ENCODE measurements at places on chromosomes 3 and 15.

DNA sequence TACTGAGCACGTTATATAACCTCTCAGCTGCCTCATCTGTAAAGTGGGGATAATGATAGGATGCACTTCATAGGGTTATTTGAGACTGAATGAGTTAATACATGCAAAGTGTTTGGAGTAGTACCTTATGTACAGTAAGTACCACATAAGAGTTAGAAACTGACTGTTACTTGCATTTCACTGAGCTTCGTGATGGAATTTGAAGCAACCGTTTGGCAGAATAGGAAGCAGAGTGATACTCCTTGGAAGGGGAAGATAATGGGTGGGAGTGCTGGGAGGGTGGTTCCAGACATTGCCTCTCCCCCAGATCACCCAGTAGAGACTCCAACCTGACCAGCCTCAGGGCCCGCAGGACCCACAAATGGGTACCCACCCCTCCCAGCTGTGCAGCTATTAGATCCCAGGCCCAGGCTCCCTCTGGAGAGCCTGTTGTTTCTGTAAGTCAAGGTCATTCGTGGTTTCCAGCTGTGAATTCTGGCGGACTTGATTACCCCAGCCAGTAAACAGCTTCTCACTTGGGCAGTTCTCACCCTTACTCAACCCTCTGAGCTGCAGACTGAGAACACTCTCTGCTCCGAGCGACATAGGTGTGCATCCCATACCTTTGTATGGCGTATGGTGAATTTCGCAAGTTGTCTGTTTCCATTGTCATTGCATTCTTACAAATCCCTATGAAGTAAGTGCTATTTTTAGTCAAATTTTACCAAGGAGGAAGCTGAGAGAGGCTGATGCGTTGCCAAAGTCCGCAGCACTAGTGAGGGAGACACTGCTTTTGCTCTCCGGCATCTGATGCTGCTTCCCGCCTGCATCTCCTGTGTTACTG is 11.1 kb downstream of the ALPK3 start:
- no peak for DNase-seq

GRCh38 chr3:135915206-135915605 is 50.3 kb upstream of the PPP2R3A start:
- no peak for DNase-seq

GRCh38 chr15:101039461-101039860 is 120.3 kb downstream of the LRRK1 start:
- DNase-seq: no peak

- DNase-seq: no peak
These were observed 150.2 kb downstream of the KLF13 start for GRCh38 chr15:31476866-31477265.

DNA sequence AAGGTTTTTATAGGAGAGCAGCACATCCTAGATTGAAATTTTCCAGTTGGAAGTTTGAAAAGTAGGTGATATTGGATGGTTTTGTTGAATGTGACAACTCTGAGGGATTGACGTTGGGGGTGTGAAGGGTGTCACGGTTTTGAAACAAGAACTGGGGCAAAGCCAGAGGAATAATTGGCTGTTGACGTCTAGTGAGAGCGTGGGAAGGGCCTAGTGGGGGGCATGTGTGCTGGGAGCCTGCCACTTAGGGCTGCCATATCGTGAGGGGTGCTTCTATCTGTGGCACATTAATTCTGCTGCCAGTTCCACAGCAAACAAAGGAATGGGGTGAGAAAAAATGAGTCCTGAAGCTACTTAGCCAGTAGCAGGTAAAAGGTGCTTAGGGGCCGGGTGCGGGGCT is 129.4 kb downstream of the LRIG1 start:
- no peak for DNase-seq

DNA sequence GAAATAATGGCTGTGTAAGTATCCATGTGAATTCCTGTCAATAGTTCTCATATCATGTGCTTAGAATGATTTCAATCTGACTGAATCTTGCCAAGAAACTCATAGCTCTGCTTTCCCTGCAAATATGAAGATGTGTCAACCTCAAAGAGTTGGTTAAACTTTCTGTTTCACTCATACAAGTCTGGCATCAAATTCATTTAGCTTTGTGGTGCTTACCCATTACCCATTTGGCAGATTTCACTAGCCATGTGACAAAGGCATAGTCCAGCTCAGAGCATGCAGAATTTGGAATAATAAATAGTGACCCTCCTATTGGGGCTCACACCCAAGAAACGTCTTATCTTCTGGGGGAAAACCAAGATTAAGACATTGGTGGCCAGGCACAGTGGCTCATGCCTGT is 256.6 kb upstream of the TPRG1 start:
- no peak for DNase-seq

GRCh38 chr15:27746401-27746955 is 352.6 kb downstream of the OCA2 start:
- no peak for DNase-seq

GRCh38 chr15:36996121-36996520 is 104.2 kb downstream of the MEIS2 start:
- DNase-seq: no peak

DNA sequence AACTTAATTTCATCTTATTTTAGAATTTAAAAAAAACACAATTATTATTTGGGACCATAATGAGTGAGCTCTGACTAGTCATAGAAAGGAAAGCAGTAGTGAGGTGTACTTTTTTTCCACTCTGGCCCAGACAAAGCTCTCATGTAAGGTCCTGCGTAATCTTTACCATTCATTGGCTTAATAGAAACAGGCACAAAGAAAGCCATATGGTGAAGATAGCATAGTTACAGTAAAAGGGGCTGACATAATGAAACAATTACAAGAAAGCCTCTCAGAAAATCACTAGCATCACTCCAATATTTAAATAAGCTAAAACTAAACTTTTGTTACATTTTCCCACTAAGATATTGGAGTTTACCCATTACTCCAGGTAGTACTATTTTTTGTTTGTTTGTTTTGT is 384.6 kb upstream of the ALCAM start:
- DNase-seq: no peak

DNA sequence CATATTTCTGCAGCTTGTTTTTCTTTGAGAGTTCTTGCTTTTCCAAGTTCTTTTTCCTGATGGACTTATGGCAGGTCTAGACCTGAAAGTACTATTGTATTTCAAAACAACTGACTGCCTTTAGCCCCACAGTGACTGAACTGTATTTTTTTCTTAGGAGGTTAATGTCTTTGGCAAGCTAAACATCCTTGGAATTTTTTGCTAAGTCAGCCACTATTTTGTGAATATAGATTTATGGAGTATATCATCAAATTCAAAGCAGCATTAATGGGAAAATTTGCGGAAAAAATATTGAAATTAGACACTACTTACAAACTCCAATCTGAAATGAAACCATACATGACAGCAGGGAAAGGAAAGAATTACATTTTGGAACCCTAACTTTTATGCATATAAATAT is 8.6 kb downstream of the PIK3CA start:
- DNase-seq: no peak

DNA sequence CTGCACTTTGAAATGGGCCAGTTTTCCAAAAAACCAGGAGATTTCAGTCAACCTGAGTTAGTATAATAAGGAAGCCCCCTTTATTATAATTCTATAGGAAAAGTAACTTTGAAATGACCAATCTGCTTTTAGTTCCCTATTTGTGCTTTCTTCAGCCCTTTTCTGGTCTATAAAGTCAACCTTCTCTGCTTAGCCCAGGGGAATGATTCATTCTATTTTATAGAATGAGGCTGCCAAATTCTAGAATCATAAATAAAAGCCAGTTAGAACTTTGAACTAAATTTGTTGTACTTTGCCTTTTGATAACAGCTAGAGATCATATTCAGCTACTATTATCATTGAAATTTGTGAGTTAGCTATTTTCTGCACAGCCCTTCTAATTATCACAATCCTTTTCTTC is 24.7 kb downstream of the CIP2A start:
- DNase-seq: no peak

DNA sequence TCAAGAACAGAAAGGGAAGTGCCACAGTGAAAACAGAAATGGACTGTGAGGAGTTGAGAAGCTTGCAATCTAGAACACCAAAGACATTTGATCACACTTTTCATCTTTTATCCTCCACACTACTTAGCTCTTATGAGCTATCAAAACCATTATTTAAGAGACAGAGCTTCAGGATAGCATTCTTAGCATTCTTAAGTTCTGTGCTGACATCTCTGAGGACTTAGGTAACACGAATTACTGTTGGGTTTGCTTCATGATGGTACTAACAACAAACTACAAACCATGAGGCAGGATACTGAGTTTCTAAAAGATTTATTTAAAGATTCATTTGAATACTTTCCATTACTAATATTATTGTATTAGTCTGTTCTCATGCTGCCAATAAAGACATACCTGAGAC is 1038.6 kb downstream of the TUSC7 start:
- DNase-seq: no peak

- DNase-seq: no peak
These were observed 89.9 kb upstream of the MITF start for GRCh38 chr3:69649120-69650065.

GRCh38 chr3:139326707-139327106 is 17.1 kb upstream of the MRPS22 start:
- DNase-seq: no peak

GRCh38 chr3:112128843-112129727 is 4.0 kb downstream of the GCSAM start:
- peak; percentile 23 for DNase-seq

GRCh38 chr3:87229113-87229512 is 2.0 kb downstream of the CHMP2B start:
- no peak for DNase-seq

- DNase-seq: no peak
These were observed 17.6 kb downstream of the MYO5A start for GRCh38 chr15:52511084-52511483.

DNA sequence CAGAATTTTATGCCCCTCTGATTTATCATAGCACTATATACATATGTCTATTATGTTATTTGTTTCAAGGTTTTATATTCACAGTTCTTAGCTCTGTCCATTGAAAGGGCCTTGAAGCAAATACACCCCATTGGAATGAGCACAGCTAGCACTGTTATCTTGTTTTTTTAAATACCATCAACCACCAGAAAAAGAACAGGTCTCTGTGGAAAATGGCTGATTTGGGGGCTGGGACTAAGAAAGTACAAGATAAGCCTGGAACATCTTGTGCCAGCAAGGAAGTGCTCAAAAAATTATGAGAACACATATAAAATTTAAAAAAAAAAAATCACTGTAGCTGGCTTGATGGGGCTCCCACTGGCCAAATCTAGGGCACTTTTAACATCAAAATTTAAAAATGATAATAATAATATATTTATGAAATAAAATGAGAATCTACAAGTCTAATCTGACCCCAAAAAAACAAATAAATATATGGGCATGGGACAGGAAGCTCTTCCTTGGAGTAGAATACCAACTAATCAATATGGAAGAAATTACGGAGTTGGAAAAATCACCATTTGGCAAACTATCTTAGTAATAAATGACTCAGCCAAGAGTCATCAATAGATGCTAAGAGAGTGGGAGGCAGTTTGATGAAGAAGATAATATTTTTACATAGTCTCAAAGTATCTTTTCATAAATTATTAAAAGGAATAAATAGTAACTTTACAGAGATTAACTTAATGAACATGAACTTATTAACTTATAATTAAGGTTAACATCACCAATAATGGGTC is 20.5 kb downstream of the IFT80 start:
- no peak for DNase-seq

- no peak for DNase-seq
These were observed 17.4 kb downstream of the CCDC12 start for GRCh38 chr3:46959161-46959511.

DNA sequence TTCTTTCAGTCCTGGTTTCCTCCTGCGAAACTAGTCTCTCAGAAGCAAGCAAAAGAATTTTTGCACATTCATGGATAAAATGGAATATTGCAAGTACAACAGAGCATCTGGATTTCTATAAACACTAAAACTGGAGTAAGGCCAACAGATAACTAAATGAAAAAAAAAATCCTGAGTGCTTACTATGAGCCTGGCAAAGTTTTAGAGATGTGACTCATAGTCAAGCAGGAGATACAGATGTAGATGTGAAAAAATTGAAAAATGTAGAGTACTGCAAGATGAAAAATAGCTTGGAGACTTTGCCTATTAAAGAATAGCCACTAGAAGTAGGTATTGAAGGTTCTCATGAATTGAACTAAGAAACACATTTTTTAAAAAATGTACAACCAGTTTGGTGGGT is 397.4 kb downstream of the OTOL1 start:
- no peak for DNase-seq

DNA sequence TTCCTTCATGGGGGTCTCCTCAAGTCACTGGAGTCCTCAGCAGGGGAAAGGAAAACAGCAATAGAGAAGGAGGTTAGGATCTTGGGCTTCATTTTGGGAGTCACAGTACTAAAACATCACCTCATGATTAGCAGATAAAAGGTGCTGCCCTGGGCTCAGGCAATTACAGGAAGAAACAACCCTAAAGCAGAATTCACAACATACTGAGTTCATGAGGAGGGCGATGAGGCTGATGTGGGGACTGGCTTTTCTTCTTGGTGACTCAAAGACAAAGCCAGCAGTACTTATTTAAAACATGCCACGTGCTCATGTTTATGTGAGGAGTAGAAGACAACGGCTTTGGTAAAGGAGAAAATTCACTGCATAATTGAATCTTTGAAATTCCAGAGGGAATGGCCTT is 822.3 kb upstream of the CFAP20DC start:
- no peak for DNase-seq

DNA sequence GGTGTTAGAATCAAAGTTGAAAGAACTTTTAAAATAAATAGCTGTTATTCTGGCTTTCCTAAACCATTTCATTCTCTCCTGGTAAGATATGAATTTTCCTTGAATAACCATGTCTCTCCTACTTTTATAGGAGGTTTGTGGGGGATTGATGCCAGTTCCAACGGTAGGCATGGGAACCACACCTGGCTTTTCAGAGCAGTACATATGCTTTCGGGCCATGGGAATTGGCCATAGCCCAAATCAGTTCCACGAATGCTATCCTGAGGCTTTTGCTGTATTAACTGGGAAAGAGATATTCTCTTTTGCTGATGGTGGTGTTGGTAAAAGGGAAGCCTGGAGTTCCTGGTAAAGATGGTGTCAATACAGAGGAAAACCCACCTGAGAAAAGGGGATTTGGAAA is 396.2 kb upstream of the ZNF385D start:
- no peak for DNase-seq

DNA sequence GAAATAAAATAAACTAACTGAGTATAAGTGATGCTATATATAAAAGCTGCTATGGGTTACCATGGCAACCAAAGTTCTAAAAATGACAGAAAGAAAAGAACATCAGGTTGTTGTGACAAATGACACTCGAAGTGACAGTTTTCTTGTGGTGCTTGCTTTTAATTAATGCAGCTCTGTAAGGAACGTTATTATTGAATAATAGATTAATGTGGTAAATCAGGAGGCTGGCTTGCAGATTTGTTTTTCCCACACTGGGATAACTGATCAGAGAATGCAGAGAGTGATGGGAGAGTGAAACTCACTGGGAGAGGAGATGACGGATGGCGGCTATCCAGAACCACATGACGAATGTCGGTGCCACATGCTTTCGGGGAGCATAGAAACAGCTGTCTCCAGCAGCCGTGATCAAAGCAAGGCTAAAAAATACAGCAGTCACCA is 207.0 kb upstream of the ATP10A start:
- no peak for DNase-seq

GRCh38 chr3:126957776-126958637 is 24.9 kb upstream of the PLXNA1 start:
- no peak for DNase-seq

- no peak for DNase-seq
These were observed 290.8 kb upstream of the ZPLD1 start for GRCh38 chr3:102144063-102144462.

GRCh38 chr15:39131609-39132008 is 449.3 kb upstream of the THBS1 start:
- DNase-seq: no peak

All from stimulated activated CD4-positive, alpha-beta T cell treated with anti-CD3 and anti-CD28 coated beads, Interleukin-12 subunit alpha, Interleukin-12 subunit beta, amount 100 ng/mL, for 48 hours (primary cell).